ENCODE measurements at places on chromosomes 3 and 15.

DNA sequence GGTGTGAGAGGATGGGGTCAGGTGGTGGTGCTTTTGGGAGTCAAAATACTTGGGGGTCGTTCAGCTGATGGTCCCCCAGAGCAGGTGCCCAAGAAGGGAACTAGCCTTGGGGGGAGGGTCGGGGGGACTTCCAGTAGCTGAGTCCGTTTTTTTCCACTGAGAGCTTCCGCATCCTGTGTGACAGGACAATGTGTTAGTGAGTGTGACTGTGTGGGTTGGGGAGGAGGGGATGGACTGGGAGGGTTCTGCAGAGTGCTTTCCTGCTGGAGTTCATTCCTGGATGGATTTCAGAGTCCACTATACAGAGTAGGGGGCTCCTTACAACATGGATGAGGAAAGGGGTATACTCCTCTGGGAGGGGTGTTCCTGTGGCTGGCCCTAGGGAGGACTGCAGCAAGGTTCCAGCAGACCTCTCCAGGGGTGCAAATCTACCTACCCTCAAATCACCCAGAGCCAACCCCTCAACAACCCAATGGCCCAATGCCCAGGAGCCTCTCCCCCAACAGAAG lies 601 bp upstream of the HYAL2 start:
- DNase-seq = no peak

DNA sequence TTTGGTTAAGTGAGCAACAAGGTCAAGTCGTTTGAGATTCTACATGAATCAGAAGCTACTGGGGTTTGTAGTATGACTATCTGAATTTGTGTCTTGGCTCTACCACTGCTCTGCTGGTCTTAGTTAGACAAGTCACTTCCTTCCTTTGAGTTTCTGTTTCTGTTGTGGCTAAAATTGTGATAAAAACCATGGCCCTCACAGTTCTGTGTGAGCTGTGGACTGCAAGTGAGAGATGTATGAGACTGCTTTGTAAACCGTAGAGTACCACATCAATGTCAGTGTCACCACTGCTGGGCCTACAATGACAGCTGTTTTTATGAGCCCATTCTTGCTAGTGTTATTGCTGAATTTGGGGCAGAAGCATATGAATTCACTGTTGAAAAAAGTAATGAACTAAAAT lies 32.7 kb downstream of the RARB start:
- no peak for DNase-seq

- DNase-seq = no peak
Observed at GRCh38 chr3:76307556-76307955, 522.2 kb upstream of the ZNF717 start.

- DNase-seq = no peak
Observed at GRCh38 chr3:115676336-115676735, 53.0 kb downstream of the GAP43 start.

DNA sequence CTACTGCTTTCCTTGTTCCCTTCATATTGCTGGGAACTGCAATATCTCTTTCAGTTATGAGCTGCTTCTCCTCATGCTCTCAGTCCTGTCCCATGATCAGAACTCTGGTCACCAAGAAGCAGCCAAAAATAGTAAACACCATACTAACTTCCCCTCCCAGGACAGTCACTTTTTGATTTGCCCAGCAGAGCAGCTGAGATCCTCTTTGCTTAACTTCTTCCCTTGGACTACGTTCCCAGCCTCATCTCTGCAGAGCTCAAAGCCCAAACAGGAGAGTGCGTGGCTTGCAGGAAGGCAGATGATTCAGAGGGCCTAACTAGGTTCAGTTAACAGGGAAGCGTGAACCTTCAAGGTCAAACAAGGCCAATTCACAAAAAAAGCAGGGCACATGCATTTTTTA lies 153.2 kb downstream of the CTNNB1 start:
- no peak for DNase-seq
